ENCODE measurements at places on chromosomes 13 and 19.

GRCh38 chr19:46901701-46902401 lies 41.1 kb downstream of the ARHGAP35 start:
- no peak for DNase-seq

DNA sequence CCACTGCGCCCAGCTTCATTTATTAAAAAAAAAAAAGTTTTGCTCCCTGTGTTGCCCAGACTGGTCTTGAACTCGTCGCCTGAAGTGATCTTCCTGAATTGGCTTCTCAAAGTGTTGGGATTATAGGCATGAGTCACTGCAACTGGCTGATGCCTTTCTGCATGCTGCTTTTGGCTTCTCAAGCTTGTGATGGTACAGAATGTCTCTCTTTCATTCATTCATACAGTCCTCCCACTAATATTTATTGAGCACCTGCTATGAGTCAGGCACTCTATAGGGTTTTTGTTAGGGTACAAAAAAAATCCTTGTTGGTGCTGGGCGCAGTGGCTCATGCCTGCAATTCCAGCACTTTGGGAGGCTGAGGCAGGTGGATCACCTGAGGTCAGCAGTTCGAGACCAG lies 9.0 kb downstream of the TSPAN16 start:
- DNase-seq: no peak

DNA sequence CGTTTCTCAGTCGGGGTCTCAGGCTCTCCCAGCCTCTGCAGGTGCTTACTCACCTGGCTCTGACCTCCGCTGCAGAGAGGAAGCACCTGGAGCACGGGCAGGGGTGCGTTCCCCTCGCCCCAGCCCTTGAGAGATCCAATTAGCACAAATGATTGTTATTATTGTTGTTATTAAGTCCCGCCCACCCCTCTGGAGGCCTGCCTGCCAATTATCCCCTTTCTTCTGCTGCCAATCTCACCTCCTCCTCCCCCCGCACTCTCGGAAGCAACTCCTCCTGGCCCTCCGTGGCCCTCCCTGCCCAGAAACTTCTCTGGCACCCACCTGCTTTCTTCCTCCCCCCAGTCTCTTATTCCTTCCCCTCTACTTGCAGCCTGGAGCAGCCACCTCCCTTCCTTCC lies 8.8 kb downstream of the ZNF787 start:
- DNase-seq: no peak

DNA sequence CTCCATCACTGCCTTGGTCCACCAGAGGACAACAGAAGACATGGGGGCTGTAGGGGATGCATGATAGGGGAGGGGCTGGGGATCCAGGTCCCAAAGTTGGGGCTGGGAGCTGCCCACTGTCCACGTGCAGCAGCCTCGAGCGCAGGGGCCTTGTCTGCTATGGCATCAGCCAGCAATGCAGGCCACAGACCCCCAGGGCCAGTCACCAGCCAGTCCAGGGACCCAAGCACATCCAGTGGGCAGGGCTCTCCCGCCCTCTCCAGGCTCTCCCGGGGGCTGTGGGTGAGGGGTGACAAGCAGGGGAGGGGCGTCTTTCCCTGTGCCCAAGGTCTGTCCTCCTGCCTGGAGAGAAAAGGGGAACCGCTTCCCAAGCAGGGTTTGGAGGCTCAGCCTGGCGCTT lies 32.8 kb downstream of the PEPD start:
- no peak for DNase-seq

GRCh38 chr13:23963184-23963931 lies 66.1 kb upstream of the C1QTNF9B start:
- no peak for DNase-seq

DNA sequence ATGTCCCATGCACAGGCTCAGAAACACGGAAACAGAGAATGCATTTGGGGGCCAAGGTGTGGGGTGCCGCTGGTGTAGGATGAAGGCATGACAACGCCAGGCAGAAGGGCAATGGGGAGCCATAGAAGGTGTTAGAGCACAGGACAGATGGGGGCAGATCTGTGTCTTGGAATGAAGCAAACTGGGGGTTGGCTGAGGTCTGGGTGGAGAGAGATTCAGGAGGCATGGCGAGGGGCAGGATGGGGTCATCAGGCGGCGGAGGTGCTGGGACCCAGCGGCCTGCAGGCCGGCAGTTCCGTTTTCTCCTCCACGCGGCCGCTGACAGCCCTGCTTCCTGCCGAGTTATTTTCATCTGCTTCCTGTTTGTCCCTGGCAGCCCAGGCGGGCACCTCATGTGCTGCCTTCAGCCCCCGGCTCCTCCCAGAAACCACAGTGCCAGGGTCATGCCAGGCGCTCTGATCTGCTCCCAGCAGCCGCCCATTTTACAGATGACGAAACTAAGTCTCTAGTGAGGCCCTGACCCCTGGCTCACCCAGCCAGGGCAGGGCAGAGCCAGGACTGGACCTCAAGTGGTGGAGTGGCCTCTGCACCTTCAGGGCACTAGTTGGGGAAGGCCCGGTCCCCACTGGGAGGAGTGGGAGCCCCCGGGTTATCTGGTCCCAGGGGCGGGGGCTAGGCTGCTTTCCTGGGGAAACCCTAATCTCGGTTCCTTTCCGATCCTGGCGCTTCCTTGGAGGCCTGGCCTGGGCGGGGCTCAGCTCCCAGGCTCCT lies 2.2 kb downstream of the ARHGAP45 start:
- DNase-seq: no peak

DNA sequence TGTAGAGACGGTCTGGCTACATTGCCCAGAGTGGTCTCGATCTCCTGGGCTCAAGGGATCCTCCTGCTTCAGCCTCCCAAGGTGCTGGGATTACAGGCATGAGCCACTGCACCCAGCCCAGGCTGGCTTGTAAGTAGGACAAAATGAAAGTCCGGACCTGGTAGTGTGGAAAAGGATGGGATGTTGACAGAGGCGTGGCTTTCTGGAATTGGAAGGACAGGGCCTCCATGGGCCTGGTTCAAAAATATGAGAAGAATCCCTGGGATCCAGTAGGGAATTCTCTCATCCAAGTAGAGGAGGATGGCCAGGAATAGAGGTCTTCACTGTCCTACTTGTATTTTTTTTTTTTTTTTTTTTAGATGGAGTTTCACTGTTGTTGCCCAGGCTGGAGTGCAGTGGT lies 64.9 kb downstream of the TRPM4 start:
- no peak for DNase-seq

GRCh38 chr13:103354171-103354570 lies 288.0 kb upstream of the SLC10A2 start:
- no peak for DNase-seq

GRCh38 chr19:18788529-18789421 lies 2.3 kb downstream of the COMP start:
- DNase-seq: no peak

GRCh38 chr13:64845110-64845509 lies 2385.0 kb downstream of the PCDH9 start:
- no peak for DNase-seq

DNA sequence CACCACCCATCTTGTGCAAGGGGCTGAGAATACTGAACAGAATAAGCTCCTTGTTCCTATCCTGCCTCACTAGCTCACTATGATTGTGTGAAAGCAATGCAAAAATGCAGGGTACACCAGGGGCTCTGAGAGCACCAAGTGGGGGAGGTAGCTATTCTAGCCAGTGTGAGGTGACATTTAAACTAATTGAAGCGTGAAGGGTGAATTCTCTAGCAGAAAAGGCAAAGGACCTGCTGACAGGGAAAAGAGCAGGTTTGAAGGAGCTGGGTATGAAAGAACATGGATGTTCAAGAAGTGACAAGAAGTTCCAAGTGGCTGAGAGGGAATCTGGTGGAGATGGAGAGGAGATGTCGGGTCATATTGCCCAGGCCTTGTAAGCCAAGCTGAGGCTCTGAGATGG lies 64.2 kb downstream of the SIAH3 start:
- DNase-seq: no peak

DNA sequence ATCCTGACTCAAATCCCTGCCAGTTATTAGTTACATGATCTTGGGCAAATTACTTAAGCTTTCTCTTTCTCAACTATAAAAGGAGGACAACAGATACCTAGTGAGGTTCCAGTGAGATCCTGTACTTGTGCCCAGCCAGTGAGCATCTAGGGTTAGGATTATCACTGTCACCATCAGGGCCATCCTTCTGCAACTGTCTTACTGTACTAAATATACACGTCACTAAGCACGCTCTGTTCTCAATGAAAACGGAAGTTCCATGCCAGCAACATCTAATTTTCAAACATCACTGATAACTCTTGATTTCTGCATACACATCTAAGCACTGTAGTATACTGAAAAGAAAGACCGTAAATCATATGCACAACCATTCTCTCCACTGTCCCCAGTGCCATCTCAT lies 70.0 kb downstream of the FOXO1 start:
- no peak for DNase-seq

DNA sequence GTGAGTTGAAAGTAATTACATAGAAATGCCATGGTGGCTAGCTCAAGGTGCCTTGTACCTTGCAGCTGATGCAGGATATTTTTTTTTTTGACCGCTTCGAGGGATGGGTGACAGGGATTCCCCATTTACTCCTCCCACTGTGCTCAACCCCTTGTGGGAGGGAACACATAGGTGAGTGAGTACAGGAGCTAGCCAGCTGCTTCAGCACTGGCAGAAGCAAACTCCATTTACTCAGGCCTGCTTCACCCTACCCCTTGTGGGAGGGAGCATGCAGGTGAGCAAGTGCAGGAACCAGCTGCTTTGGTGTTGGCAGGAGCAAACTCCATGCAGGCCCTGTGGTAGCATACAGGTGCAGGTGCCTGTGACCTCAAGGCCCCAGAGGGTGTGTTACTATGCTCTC lies 330.1 kb downstream of the TDRD3 start:
- DNase-seq: no peak

GRCh38 chr19:48968179-48968661 lies 3.1 kb downstream of the FTL start:
- DNase-seq: no peak
